Smooth muscle cell of the umbilical artery (primary cell): ENCODE measurements at places on chromosomes 3 and 15. TPM values are rescaled to one million over a fixed set of nuclear protein-coding genes. Genes with fewer than 3 reads are reported as not detected.

Gene FBXW12
- not detected in 2 replicates for total RNA-seq

Gene TRIM42
- total RNA-seq, result not detected in 2 replicates

Gene TRH
- not detected in 2 replicates for total RNA-seq

Gene A4GNT
- not detected in 2 replicates for total RNA-seq

Gene CNTN3
- 0.97 and 1.2 TPM in 2 replicates for total RNA-seq
